Karpas-422 (cell line): ENCODE measurements at places on chromosomes 5 and 9. TPM values are rescaled to one million over a fixed set of nuclear protein-coding genes. Genes with fewer than 3 reads are reported as not detected.

DNA sequence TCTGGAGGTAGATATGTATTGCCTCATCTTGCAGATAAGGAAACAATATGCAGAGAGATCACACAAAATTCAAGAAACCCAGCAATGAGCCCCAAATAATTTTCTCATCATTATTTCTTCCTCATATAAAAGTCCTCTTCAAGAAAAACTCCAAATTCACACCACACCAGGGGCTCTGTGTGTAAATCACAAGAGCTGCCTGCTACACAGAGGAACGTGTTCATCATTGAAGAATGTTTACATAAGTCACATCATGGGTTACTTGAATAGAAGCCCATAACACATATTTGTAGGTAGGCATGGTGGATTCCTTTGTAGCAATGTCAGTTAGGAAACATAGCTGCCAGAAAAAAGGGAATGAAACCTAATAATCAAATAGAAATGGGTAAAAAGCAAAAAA is 308.1 kb upstream of the TLE4 start:
- no peaks in the 10 kb centered on the region for H3K4me1 ChIP-seq
- H3K36me3 ChIP-seq, result no peaks in the 10 kb centered on the region
- H3K4me3 ChIP-seq, result no peak overlapping the region
- no peak for DNase-seq
- H3K27me3 ChIP-seq, result no peaks in the 10 kb centered on the region

The TIMD4 gene
- total RNA-seq, result not detected in 2 replicates

- no peaks in the 10 kb centered on the region for H3K4me1 ChIP-seq
- no peak overlapping the region for H3K27ac ChIP-seq
- no peaks in the 10 kb centered on the region for H3K27me3 ChIP-seq
- DNase-seq, result no peak
- H3K36me3 ChIP-seq, result no peaks in the 10 kb centered on the region
- H3K4me3 ChIP-seq, result no peak overlapping the region
Measured at GRCh38 chr5:58938563-58939424, 355.9 kb downstream of the RAB3C start.

The SPTAN1 gene
- total RNA-seq, result 167 and 189 TPM in 2 replicates

- no peak overlapping the region for H3K27ac ChIP-seq
- no peaks in the 10 kb centered on the region for H3K27me3 ChIP-seq
- DNase-seq, result no peak
- no peaks in the 10 kb centered on the region for H3K36me3 ChIP-seq
- H3K4me3 ChIP-seq, result peak overlapping the region; percentile 48
Measured at GRCh38 chr9:136088481-136088938, 6.6 kb downstream of the NACC2 start.

The ZNF883 gene
- not detected in 2 replicates for total RNA-seq

- no peaks in the 10 kb centered on the region for H3K27me3 ChIP-seq
- no peaks in the 10 kb centered on the region for H3K4me1 ChIP-seq
- no peak overlapping the region for H3K4me3 ChIP-seq
- DNase-seq, result no peak
- H3K36me3 ChIP-seq, result no peaks in the 10 kb centered on the region
- no peak overlapping the region for H3K27ac ChIP-seq
Measured at GRCh38 chr9:114030364-114030763, 47.7 kb downstream of the AMBP start.

DNA sequence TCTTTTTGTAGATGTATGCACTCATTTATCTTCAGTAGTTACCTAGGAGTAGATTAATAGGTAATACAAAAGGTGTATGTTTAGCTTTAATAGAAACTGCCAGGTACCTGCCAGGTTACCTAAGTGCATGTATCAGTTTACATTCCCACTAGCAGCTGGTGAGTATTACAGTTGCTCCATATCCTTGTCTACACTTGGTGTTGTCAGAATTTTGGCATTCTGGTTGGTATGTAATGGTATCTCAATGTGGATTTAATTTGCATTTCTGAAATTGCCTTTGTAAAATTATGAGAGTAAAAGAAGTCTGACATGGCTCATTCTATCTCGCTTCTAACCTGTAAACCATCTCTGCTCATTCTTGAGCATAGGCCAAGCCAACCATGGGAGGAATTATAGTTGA is 38.3 kb upstream of the SIL1 start:
- H3K27ac ChIP-seq, result no peak overlapping the region
- H3K4me3 ChIP-seq, result no peak overlapping the region
- H3K36me3 ChIP-seq, result no peaks in the 10 kb centered on the region
- DNase-seq, result no peak
- no peaks in the 10 kb centered on the region for H3K27me3 ChIP-seq

The OLFM1 gene
- total RNA-seq, result not detected in 2 replicates

DNA sequence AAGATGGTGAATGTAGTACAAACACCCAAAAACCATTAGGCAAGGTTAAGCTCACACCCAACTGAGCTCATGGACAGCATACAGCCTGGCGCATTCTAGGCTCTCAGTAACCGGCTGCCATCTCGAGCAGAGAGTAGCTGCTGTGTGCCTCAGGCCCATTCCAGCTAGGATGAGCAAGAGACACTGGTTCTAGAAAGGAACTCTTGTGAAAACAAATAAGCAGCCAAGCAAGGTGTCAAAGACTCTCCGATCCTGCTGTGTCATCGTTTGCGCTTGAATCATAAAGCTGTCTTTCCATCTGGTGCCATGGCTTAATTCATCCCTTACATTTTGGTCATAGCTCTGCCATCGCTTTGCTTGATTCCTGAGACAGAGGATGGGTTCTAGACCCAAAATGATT is 135.4 kb upstream of the MSX2 start:
- H3K4me3 ChIP-seq, result no peak overlapping the region
- 0 out of 2 replicates have a peak, but pooled peaks cover 2% of the 10 kb centered on the region for H3K27me3 ChIP-seq
- DNase-seq, result no peak
- no peaks in the 10 kb centered on the region for H3K36me3 ChIP-seq

DNA sequence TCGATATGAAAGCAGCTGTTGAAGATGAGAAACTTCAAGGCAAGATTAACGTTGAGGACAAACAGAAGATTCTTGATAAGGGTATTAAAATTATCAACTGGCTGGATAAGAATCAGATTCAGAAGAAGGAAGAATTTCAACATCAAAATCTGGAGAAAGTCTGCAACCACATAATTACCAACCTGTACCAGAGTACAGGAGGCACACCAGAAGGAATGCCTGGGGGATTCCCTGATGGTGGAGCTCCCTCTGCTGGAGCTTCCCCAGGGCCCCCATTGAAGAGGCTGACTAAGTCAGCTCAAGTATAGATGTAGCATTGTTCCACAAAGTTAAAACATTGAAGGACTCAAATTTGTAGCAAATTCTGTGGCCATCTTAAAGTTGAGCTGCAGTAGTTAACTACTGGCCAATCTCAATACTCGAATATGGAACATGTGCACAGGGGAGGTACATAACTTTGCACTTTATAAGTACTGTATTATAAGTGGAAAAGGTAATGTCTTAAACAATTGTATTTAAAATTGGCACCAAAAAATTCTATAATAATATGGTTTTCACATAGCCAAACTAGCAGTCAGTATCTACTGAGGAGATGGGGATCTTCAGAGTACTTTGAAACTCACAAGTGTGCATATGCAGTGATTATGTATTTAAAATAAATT is 237.5 kb downstream of the CHSY3 start:
- no peaks in the 10 kb centered on the region for H3K27me3 ChIP-seq
- H3K4me1 ChIP-seq, result no peaks in the 10 kb centered on the region
- DNase-seq, result peak; percentile 72
- H3K36me3 ChIP-seq, result no peaks in the 10 kb centered on the region
- H3K4me3 ChIP-seq, result no peak overlapping the region
